Mucosa of gallbladder (tissue), 1 donor: ENCODE measurements at places on chromosomes 4 and X.

DNA sequence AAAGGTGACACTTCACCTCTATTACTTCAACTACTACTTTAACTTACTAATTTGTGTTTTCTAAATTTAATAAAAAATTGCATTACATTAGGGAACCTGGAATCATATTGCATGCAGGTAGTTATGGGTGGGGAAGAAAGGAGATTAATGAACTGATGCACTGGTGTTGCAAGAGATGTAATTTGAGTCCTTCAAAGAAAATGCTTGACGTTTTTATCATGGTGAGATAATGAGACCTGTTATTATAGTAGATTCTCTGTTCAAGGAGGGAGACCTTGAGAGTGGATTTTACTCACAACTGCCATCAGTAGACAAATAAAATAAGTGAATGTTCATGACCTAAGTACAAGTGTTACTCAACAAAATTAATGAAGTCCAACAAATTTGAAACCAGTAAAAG, 26.4 kb upstream of the MED14 start:
- no peak for DNase-seq

DNA sequence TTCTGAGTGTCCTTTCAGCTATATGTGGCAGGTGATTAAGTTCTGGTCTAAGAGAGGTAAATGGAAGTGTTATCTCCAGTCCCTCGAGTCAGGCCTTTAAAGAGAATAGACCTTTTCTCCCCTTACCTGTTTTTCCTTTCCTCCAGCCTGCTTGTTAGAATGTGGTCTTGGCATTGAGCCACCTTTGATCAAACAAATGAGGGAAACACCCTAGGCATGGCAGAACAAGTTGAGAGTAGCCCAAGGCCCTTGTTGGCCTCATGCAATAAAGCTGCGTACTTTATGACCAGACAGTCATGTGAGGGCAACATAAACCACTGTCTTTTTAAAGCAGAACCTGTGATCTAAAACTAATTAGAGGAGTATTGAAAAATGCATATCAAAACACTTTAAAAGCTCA, 13.2 kb upstream of the IL13RA2 start:
- DNase-seq, result no peak

DNA sequence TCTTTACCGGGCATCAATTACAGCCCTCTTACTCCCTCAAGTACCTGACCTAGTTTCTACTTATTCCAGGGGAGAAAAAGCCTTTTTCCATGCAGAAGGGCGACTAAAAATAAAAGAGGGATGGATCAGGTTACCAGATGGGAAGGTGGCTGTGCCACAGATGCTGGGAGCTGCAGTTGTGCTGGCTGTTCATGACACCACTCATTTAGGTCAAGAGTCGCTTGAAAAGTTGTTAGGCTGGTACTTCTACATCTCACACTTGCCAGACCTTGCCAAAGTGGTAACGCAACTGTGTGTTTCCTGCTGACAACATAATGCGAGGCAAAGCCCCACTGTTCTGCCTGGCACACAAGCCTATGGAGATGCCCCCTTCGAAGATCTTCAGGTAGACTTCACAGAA, 148.4 kb upstream of the FGF16 start:
- no peak for DNase-seq

DNA sequence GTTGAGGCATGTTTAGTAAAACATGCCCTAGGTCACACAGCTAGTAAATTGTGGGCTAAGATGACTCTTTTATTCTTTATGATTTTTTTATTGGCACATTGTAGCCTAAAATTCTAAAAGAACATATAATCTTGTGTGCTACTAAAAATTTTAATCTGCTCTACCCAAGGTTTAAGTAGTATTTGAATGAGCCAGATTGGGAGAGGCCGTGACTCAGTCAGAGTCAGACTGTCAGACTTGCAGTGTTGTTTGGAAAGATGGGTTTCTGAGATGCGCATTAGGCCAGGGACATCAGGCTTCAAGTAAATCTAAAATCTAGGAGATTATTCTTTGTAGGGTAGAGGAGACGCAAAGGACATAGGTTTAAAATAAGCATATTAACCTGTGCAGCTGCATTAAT, 30.7 kb upstream of the TMPRSS11E start:
- no peak for DNase-seq

- DNase-seq, result no peak
Measured at GRCh38 chrX:148573119-148573518, 72.7 kb downstream of the AFF2 start.
